Caco-2 (cell line): ENCODE measurements at places on chromosomes 5 and 9. TPM values are rescaled to one million over a fixed set of nuclear protein-coding genes. Genes with fewer than 3 reads are reported as not detected.

DNA sequence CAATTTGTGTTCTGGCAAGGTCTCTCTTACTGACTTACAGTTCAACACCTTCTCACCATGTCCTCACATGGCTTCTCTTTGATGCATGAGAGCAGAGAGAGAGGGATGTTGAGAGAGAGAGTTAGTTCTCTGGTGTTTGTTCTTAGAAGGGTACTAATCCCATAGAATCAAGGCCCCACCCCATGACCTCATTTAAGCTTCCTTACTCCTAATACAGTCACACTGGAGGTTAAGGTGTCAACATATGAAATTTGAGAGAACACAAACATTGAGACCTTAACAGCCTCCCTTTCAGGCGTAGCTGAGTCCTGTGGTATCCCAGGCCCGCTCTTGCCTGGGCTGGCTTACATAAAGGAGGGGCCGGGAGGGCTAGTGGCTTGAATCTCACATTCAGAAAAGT is 10.6 kb upstream of the SEMA6A start:
- DNase-seq = no peak

GRCh38 chr5:179766021-179766725 is 27.6 kb upstream of the LTC4S start:
- no peak for DNase-seq

GRCh38 chr5:146296245-146296644 is 42.4 kb upstream of the POU4F3 start:
- no peak for DNase-seq

DNA sequence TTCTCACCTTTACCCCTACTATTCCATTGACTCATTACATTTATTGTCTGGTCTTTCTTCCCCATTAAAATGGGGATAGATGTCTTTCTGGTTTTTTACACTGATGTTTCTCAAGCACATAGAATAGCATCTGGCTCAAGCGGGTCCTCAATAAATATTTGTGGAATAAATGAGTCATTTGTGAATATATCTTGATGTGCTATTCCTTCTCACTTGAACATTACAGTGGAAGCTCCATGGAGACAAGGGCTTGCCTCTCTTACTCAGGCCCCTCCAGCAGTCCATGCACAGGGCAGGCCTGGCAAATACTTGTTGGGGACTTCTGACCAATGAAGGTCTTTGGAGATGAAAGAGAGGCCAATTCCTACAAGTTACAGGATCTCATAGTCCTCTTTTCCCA is 151.7 kb upstream of the TAS2R1 start:
- DNase-seq = no peak

DNA sequence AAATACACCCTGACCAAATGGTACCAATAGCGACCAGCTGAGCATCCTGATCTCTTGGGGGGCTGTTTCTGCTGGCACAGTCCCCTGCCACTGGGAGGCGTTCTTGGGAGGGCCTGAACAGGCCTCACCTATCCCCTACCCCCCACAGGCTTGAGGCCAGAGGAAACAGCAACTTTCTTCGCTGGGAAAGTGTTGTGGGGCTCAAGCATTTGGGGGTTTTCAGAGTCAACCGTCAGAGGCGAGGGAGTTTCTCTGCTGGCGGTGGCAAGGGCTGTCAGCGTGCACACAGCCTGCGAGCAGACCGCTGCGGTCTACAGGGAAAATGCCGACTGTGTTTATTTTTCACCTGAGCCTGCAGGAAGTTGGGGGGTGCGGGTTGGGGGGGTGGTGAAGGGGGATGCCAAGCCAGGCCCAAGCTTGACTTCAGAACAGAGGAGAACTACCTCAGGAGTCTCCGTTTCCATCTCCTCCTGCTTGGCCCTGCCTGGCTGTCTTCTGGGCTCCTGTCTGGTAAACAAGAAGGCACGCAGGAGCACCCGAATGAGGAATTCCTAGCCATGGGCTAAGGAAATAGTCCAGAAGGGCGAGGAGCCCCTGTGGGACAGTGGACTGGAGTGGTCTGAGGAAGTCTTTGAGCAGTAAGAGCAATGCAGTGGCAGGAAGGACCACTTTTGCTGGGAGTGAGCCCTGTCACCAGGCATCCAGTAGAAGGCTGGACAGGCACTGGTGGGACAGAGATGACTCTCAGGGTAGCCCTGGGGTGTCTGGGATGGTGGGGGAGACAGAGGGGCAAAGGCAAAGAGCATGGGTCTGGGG is 18.1 kb downstream of the TCF7 start:
- no peak for DNase-seq

DNA sequence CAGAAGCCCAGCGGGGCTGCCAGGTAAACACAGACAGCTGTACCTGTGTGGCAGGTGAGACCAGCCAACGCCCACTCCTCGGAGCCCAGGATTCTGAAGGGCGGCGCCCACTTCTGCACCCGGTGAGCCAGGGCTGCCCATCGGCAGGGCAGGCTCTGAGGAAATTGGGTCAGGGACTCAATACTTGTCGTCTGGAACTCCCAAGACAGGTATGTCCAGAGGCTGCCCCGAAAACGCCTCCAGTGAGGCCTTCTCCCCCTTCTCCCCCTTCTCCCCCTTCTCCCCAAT is 19.8 kb downstream of the GLT6D1 start:
- no peak for DNase-seq

DNA sequence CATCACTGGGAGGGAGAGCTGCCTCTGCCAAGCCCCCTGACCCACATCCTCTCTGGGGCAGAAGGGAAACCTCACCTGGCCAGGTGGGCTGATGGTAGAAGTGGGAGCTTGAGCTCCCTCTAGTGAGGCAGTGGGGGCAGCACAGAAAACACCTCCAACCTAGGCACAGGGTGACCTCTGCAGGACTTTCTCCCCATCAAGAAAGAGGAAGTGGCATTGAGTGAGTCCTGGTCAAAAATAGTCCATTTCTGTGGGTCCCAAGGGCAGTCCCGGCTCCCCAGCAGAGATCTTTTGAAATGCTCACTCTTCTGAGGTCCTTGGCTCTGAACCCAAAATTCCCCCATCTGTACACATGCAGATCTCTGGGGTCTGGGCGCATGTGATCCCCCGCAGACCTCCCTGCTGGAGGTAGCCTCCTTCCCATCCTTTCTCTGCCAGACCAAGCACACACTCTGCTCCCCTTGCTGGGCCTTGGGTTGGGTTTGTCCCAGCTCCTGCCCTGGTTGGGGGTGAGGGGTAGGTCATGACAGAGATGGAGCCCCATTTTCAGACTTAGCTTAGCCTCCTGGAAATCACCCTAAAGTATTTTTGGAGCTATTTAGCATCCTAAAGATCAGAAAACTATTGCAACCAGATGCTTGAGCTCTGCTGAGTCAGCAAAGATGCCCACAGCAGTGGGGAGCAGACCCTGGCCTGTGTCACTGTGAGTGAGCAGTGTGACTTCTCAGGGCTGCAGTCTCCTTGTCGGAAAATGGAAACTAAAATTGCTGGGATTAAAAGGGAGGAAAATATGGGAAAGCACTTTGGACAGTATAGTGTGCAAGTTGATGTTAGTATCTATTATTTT is 41.6 kb upstream of the LCP2 start:
- no peak for DNase-seq

- DNase-seq = no peak
Observed at GRCh38 chr5:141330299-141331080, at the start of gene PCDHGA1. Gene PCDHGA1, plus strand, starts transcription at chr5:141330514.

GRCh38 chr5:10149911-10150310 is 99.8 kb downstream of the ATPSCKMT start:
- no peak for DNase-seq

GRCh38 chr5:53017383-53017782 is 28.2 kb downstream of the ITGA2 start:
- DNase-seq = no peak

GRCh38 chr5:173858021-173858669 is 30.0 kb upstream of the CPEB4 start:
- peak; percentile 37 for DNase-seq

- no peak for DNase-seq
Observed at GRCh38 chr9:121026768-121027167, 23.3 kb downstream of the C5 start.

- DNase-seq = no peak
Observed at GRCh38 chr5:55308254-55308836, 556 bp downstream of the MTREX start.

- DNase-seq = no peak
Observed at GRCh38 chr5:124025306-124025845, 513.4 kb downstream of the CSNK1G3 start.

DNA sequence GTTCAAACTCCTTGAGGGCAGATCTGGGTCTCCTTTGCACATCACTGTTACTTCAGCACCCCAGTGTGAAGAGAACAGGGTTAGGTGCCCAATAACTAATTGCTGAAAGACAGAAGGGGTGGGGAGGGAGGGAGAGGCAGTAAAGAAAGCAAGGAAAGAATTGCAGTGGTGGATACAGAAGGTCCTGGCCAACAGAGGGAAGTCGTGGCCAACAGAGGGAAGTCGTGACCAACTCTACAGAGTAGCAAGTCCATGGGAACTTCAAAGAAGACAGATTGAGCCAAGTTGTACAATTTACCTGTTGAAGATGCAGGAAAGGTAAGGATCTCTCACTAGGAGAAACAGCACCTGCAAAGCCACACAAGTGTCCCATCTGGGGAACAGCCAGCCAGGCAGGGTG is 27.0 kb downstream of the CCNJL start:
- no peak for DNase-seq

DNA sequence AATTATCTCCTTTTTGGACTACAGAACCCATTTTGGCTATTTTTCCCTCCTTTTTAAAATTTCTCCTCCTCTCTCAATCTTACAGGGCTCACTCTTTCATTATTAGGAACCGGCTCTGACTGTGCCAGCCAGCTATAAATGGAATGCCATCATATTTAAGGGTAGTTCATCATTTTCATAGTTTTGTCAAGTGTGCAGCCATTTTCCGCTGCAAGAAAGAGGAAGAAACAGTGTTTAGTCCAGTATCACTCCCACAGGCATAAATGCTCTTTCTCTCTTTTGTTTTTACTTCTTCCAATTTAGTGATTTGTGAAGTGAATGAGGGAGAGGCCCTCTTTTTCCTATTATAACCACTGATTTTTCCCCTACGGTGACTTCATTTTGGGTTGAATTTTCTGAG is 290.0 kb downstream of the NR3C1 start:
- no peak for DNase-seq

DNA sequence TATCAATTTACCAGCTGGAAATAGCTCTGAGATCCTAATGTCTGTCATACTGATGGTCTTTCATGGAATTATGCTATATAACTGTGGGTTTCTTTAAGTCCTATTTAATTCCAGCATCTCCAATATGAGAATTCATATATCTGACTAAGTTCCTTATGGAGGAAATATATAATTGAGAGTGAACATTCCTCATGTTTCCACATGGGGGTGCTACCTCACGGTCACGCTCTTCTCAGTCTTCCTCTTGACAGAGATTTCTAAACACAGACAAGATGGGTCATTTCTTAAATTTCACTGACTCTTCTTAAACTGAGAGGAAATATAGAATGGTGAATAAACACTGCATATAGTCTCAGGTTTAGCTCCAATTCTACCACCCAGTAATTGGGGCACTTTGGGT is 212.1 kb downstream of the SLF1 start:
- DNase-seq = no peak

DNA sequence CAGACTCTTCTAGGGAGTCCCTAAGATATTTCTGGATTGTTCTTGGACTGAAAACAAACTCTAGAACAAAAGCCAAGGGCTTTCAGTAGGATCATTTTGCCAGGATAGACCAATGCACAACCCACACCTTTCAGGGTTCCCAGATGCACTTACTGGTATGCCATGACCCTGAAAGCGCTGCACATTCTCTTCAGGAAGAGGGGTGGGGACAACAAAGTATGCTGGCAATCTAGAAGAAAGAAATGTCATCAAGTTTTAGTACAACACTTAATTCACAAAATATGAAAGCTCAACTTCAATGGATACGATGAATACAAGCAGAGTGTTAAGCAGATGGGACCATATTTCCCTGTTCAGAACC is 57.2 kb downstream of the MTMR12 start:
- DNase-seq = no peak

The FOXI1 gene
- total RNA-seq = 0.14 and 0.39 TPM in 2 replicates

The PCDHGB6 gene
- 2.5 and 2.8 TPM in 2 replicates for total RNA-seq

The MAMDC2 gene
- total RNA-seq = not detected in 2 replicates

The PCDHA3 gene
- total RNA-seq = not detected in 2 replicates

The ACTL7B gene
- 0.14 TPM in 1 of 2 replicates, not detected in the other for total RNA-seq

The PRSS3 gene
- total RNA-seq = 33.8 and 36.8 TPM in 2 replicates

The SEMA5A gene
- total RNA-seq = 27.4 and 34.3 TPM in 2 replicates

The RMND5B gene
- 45.6 and 48.4 TPM in 2 replicates for total RNA-seq

The DOCK2 gene
- 0.09 TPM in 1 of 2 replicates, not detected in the other for total RNA-seq

The KIF4B gene
- total RNA-seq = 0.14 TPM in 2 replicates

The PLPPR1 gene
- not detected in 2 replicates for total RNA-seq

The SPINK5 gene
- total RNA-seq = 2.2 and 4.2 TPM in 2 replicates
